ENCODE measurements at places on chromosomes 1 and 21.

DNA sequence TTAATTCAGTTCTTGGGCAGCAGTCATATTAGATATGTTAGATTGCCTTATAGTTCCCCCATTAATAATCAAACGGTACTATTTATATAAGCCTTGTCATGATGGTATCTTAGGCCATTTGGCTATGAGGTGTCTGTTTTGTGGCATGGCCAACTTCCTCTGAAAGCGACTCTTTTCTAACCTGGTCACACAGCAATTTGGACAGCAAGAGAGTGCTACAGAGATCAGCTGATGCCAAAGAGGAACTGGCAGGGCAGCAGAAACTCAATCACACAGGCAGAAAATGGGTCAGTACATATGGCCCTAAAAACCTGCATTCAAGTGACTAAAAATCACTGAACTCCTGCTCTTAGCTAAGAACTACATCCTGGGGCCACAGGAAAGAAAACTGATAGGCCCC, 13.4 kb upstream of the MUTYH start:
- no peak for DNase-seq

DNA sequence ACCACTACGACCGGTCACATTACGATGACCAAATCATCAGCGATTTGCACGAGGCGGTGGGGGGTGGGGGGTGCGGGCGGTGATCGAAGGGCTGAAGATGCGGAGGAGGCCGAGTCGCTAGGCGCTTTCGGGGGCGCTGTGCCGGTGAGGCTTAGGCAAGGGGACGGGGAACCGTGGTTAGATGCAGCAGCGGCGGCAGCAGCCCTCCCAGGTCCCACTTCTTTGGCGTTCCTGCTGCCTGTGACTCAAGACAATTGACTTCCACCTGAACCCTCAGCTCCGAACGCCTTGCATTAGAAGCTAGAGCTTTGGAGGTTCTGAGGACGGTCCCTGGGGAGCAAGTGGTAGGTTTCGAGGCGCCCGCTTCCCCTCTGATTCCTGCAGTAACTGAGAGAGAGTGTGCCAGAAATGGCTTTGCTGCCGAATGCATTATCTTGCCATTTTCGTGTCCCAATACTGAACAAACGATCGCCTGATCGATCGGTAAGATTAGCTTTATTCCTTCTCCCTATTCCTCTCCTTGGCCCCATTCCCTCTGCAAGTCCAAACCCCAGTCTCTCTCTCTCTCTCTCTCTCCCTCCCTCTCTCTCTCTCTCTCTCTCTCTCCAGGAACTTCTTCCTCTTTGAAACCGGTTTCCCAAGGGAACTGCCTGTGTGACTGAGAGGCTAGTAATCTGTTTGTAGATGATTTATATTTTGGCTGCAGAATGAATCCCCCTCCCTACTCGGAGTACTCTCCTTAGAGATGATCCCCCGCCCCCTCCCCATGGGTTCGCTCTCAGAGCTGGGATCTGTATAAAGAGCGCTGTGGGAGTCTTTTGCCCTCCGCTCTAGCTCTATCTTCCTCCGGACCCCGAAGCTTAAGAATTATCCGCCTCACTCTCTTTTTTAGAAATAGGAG, 735 bp upstream of the BRINP3 start:
- DNase-seq = peak; percentile 32

- DNase-seq = no peak
Measured at GRCh38 chr1:230548357-230548756, 93.9 kb upstream of the COG2 start.

GRCh38 chr1:229699613-229700267, 73.7 kb downstream of the URB2 start:
- no peak for DNase-seq

- no peak for DNase-seq
Measured at GRCh38 chr1:57101209-57101608, 135.4 kb upstream of the C8B start.

- DNase-seq = no peak
Measured at GRCh38 chr1:238681021-238681420, 705.3 kb upstream of the CHRM3 start.

DNA sequence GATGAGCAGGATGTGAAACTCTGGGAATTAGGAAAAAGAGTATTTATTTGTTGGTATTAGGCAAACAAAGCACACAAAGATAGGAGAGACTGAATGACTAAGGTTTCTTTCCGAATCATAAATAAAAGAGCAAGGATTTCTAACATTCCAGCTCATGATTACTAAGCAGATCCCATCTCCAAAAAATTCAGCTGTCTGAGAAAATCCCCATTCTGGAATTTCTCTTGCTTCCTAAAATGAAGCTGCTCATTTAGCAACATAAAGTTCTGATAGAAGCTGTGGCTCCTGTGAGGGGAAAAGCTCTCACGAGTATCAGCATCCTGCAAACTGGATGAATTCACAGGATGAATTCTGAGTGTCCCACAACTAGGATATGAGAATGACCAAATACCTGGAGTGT, 6.7 kb upstream of the SH2D5 start:
- DNase-seq = no peak

DNA sequence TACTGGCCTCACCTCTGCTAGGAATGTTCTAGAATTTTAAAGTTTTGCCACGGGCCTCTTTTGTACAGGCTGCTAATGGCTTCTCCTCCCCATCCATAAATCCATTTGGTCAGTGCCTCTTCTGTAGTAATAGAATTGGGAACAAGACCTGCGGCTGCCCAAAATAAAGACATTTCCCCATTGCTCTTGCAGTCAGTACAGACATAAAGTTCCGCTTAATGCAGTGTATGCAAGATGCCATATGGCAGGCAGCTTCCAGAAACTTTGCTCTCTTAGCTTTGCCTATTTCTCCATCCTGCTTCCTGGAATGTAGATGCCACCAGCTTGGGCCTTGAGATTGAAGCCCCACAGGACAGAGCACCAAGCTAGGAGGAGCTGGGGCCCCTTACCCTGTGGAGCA, 3.7 kb upstream of the SLC2A5 start:
- peak; percentile 16 for DNase-seq

DNA sequence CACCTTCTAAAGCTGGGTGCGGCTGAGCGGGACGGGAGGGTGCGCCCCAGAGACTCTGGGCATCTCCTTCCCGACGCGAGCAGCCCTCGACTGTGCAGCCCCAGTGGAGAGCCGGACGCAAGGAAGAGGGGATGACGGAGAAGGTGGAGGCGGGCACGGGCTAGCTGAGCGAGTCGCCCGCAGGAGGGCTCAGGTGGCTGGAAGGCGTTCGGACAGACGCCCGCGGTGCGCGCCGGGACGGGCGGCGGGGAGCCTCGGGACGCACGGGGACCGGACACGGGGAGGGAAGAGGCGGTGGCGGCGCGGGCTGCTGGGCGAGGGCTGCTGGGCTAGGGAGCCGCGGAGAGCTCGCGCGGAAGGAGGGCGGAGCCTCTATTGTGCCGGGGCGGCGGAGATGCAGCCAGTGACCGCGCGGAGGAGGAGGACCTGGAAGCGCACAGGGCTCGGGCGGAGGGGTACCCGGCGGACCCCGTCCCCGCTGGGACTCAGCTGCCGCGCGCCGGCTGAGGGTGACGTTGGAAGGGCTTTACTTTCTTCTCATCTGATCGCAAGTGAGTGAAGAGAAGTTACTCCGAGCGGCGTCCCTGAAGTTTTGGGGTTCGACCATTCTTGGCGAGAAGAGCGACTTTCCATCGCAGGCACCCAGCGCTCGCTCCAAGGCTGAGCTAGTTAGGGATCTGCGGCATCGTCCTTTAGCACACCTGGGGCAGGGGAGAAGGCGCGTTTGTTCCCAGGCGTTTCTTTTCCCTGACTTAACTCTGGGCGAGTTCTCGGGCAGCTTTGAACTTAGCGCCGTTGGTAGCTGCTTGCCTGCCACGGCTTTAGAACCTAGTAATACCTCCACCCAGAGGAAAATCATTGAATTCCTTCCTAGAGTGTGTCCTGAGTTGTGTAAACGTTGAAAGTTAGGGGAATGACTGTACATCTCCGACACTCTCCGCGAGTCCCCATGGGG, at the start of gene OLFML2B:
TSS of gene OLFML2B (minus strand) at position 323 of the 955 bp plus-strand sequence. CDS start 439 bp downstream, outside the sequence.
- peak; percentile 19 for DNase-seq

GRCh38 chr1:59718064-59718988, 96.4 kb upstream of the HOOK1 start:
- DNase-seq = no peak

- no peak for DNase-seq
Measured at GRCh38 chr1:157952601-157953000, 40.8 kb upstream of the KIRREL1 start.

- no peak for DNase-seq
Measured at GRCh38 chr21:29114765-29115500, 15.5 kb upstream of the MAP3K7CL start.

DNA sequence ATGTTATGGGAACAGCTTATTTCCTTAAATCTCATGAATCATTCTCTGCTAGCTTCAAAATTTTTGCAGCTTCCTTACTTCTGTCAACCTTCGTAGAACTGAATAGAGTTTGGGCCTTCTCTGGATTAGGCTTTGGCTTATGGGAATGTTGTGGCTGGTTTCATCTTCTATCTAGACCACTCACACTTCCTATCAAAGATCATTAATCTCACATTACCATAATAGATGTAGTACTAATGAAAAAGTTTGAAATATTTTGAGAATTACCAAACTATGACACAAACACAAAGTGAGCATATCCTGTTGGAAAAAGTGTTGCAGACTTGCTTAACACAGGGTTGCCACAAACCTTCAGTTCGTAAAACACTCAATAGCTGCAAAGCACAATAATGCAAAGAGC, 30.3 kb downstream of the ASPM start:
- no peak for DNase-seq

DNA sequence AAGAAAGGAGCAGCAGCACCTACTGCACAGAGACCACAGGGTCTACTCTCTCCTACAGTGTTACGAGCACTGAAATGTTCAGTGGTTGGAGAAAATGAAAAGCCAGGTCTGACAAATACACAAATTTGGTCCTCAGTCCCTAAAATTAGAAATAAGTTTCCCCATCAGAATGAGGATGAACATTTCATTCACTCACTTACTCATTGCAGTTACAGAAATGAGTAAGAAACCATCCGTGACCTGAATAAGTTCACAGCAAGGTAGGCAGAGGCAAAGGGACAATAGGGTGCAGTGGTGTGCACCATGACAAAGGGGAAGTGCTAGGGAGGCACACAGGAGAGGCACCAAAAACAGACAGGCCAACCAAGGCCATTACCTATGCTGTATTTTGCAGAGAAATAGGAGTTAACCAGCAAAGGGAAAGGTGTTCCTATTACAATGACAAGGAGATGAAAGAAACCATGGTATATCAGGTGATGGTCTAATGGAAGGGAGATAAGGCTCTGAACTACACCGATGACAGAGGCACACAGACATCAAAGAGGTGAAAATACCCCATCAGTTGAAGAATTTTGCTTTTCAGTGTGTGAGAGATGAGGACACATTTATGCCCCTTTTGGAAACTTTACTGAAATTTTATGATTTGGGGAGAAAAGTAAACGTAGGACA, 29.4 kb downstream of the VAV3 start:
- no peak for DNase-seq

DNA sequence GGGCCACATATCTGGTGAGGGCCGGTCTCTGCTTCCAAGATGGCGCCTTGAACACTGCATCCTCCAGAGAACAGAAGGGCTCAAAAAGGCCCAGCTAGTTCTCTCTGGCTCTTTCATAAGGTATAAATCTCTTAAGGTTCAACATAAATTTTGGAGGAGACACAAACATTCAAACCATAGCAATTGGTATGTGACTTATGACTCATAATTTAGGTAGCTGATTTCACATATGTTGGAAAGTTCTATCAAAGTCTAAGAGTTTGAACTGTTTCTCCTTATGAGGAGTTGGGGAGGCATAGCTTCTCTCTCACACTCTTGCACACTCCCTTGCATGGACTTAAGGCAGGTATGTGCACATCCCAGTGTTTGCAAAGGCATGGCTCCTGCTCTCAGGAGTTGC, 5.1 kb upstream of the FYB2 start:
- DNase-seq = no peak

DNA sequence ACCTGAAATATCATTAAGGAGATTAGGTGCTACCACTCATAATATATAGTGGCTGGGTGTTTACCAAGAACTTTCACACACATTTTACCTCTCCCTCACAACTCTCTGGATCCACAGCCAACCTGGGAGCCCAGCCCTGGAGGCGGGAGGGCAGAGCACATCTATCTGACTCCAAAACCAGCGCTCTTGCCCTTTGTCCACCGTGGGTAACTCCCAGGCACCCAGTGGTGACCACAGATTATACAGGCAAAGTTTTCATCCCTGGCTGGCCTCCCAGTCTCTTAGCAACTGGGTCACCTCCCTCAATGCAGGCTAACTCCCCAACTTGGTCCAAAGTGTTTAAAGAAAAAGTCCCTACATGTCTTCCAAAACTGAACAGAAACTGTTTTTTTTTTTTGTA, 2.4 kb downstream of the PAQR7 start:
- DNase-seq = no peak

GRCh38 chr1:229119876-229120275, 151.0 kb upstream of the RAB4A start:
- DNase-seq = no peak

- DNase-seq = no peak
Measured at GRCh38 chr1:180594723-180595122, 36.0 kb downstream of the OVAAL start.

DNA sequence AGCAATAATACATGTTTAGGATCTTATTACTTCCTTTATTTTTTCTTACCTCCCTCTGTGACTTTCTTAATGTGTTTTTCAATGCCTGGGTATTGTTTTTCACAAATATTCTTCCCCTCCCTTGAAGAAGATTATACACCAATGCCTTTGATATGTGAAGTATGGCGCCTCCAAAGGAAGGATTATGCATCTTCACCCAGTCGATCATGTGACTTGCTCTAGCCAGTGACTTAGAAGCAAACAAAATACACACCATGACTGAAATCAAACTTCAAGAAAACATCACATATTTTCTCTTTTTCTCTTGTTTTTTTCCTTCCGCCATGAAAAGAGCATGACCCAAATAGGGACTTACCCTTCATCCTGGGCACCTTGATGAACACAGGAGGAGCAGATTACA, 297.1 kb downstream of the NCAM2 start:
- no peak for DNase-seq

GRCh38 chr21:15197696-15198095, 132.9 kb upstream of the NRIP1 start:
- DNase-seq = no peak

DNA sequence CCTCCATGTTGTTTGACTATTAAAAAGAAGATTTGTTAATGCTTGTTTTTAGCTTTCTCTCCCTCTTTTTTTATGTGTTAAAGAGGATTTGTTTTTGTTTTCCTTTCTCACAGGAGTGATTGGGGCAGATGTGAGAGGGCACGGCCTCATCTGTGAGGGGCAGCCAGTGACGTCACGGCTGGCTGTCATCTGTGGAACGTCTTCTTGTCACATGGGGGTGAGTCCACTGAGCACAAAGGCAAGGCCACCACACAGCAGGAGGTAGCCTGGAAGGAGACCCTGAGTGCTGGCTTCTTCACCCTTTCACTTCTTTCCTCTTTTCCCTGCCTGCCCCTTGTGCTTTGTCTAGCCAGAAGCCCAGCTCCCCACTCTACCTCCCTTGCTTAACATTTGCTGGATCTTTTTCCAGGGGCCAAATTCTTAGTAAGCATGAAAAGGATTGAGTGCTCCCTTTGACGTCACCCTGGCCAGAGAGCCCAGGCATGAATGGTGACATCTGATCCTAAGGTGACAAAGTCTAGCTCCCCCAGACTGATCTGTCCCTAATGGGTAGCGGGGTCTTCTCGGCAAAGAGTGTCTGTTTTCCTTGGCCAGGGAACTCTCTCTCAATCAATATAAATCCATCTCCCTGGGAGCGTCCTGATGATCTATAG, 257.2 kb downstream of the FGGY start:
- DNase-seq = no peak

Data from hippocampal formation (tissue), 2 donors.